ENCODE measurements at places on chromosomes 3 and 15.

DNA sequence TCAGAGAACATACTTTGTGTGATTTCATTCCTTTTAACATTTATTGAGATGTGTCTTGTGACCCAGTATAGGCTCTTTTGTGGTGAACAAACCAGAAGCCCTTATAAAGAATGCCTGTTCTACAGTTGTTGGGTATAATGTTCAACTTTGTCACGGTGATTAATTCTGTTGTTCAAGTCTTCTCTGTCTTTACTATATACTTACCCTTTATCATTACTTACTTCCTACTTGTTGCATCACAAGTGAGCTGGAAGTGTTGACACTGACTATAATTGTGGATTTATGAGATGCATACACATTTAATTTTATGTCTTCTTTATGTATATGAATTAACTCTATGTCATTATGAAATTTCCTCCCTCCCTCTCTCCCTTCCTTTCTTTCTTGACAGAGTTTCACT, 59.7 kb upstream of the TBL1XR1 start:
- DNase-seq = no peak

DNA sequence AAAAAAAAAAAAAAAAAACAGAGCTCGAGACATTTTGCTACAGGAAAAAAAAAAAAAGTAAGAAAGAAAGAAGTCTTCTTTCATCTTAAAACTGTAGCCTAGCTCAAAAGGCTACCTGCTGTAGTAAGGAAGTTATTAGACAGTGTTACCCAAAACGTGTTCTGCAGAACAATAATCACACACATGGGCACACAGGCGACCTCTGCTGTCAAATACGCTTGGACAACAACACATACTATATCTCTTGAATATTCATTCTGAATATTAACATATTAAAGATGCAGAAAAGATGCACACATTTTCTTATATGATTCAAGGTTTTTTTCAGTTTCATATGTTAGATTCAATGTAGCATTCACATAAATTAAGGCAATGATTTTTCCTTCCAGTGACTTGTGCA, 215.8 kb downstream of the ROBO1 start:
- DNase-seq = no peak

DNA sequence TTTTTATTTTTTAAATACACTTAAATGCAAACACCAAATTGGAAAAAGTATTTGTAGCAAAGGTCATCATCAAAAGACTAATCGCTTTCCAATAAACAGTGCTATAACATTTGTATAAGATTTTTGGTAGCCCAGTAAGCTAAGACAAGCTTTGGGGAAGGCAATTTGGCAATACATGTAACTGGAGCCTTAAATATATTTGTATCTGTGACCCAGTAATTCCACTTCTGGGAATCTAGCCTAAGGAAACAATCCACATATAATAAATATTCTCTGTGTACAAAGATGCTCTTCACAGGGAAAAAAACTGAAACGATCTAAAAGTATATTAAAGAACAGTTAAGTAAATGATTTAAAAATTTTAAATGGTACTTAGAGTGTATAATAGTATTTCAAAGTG, 65.5 kb upstream of the TJP1 start:
- DNase-seq = no peak

GRCh38 chr15:39272901-39273300, 308.0 kb upstream of the THBS1 start:
- DNase-seq = no peak

DNA sequence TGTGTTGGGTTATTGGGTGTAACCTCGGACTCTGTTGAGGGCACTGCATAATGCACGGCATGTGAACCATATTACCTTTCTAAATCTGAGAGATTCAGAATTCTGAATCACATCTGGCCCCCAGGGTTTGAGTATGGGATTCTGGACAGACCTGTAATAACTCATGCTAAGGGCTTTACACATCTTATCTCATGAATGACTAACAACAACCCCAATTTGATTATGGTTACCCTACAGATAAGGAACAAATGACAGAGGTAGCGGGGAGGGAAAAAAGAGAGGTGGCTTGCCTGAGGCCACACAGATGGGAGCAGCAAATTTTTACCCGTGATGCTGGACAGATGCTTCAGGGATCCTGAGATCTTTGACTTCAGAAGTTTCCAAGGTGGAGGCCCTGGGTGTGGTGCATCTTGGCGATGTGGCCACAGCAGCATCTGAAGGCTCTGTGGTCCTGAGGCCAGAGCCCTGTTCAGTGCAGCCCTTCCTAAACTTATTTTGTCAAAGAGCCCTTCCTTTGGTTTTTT, 43.8 kb downstream of the POMGNT2 start:
- no peak for DNase-seq

DNA sequence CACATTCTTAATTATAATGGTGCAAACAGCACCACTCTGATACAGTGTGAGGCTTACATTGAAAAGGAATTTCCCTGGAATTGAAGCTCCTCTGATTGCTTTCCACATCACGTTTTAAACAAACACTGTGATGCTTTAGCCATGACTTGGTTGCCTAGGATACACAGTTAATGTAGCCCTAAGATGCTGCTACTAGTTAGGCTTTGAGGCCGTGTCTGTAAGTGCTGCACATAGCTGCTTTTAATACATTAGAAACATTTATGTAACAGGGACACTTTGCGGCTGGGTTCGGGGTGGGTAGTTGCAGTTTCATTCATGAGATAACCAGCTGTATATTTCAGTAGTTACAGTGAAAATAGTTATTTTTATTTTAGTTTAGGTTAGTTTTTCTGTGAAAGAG, 334.7 kb downstream of the NLGN1 start:
- DNase-seq = no peak

- DNase-seq = no peak
These were observed 45.4 kb downstream of the MAGI1 start for GRCh38 chr3:65993134-65993900.
